Naive thymus-derived CD4-positive, alpha-beta T cell (primary cell): ENCODE measurements at places on chromosomes 7 and 10.

GRCh38 chr7:28270536-28270935, 89.9 kb upstream of the JAZF1 start:
- H3K27me3 ChIP-seq = no peaks in the 10 kb centered on the region
- no peak overlapping the region for H3K27ac ChIP-seq
- H3K36me3 ChIP-seq = no peaks in the 10 kb centered on the region
- H3K4me3 ChIP-seq = no peak overlapping the region
- no peak for DNase-seq
- H3K4me1 ChIP-seq = no peaks in the 10 kb centered on the region

GRCh38 chr10:11297136-11297535, 279.5 kb downstream of the CELF2 start:
- H3K27me3 ChIP-seq = no peaks in the 10 kb centered on the region
- no peaks in the 10 kb centered on the region for H3K4me1 ChIP-seq

DNA sequence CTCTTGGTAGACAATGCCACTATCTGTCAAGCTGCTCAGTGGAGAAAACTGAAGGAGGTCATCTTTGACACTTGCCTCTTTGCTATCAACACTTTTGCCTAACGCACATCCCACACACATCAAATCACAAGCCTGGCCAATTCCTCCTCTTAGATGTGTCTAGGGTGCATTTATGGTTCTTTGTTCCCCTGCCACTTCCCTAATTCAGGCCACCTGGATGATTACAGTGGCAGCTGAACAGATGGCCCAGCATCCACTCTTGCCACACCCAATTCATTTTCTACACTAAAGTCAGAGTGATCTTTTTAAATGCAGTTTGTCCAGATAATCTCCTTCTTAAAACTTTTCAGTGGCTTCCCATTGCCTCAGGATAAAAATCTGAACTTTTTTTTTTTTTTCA, 58.6 kb downstream of the LAMB4 start:
- no peak overlapping the region for H3K27ac ChIP-seq
- no peak for DNase-seq
- H3K36me3 ChIP-seq = no peaks in the 10 kb centered on the region
- no peaks in the 10 kb centered on the region for H3K27me3 ChIP-seq

- no peaks in the 10 kb centered on the region for H3K27me3 ChIP-seq
- DNase-seq = no peak
- no peaks in the 10 kb centered on the region for H3K4me1 ChIP-seq
- H3K4me3 ChIP-seq = no peak overlapping the region
- H3K36me3 ChIP-seq = no peaks in the 10 kb centered on the region
Observed at GRCh38 chr7:88132725-88133124, 87.1 kb downstream of the SRI start.
